T-helper 9 cell (primary cell): ENCODE measurements at places on chromosomes 2 and 18.

DNA sequence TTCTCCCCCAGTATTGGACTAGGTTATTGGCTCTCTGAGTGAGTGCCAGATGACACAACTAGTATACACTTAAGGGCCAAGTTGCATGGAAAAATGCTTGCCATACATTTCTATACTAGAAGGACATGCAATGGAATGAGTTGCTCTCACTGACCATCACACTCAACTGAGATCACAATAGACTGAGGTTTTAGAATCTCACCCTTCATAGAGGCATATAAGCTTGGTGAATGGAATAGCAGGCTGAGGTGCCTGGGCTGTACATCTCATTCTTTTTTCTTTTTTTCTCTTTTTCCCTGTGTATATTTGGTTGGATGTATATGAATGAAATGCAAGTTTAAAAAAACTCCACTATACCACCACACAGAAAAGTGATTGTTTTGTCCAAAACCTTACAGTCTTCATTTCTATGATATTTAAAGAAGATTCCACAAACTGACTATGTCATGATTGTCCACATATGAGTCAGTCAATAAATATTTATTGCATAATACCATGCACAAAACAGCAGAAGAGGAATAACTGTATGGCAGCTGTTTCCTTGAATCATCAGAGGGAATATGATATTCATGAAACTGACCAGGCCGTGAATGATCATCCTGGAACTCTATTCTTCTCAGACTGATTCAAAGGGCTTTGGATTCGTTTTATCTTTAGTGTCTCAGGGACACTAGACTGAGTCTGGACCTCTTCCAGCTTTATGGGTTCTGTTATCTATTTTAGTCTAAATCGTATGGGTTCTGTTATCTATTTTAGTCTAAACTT, 122.6 kb upstream of the STK17B start:
- no peak for DNase-seq

GRCh38 chr2:204364860-204365535, 180.3 kb upstream of the PARD3B start:
- DNase-seq, result no peak

GRCh38 chr2:105425936-105426625, 27.2 kb upstream of the FHL2 start:
- no peak for DNase-seq

- peak; percentile 54 for DNase-seq
Observed at GRCh38 chr18:2570772-2571199, 519 bp downstream of the METTL4 start.

DNA sequence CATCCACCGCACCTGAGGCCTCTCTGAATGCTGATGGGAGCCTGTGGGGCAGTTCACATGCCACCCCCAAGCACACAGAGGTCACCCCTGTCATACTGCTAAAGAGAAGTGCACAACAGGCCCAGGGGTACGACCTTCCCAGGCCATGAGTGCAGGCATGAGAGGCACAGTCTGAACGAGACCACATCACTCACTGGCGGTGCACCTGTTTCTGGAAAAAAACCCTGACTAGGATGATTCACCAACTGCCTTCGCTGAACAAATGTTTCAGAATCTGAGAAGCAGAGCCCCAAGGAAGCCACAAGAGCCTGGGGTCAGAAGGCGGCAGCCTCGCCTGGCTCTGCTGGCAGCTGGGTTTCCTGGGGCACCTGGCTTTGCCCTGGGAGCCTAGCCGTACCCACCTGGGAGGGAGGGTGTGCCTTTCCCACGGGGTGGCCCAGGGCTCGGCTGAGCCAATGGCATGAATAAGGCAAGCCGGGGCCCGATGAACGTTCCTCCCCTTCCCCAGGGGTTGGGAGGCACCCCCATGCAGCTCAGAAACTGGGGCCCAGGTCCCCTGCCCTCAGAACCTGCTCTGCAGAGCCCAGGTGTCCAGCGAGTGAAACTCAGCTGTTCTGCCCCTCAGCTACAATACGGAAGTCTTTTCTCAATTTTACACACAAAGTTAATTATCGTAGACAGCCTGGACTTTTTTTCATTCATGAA, 73.8 kb downstream of the HDAC4 start:
- DNase-seq, result peak; percentile 53

DNA sequence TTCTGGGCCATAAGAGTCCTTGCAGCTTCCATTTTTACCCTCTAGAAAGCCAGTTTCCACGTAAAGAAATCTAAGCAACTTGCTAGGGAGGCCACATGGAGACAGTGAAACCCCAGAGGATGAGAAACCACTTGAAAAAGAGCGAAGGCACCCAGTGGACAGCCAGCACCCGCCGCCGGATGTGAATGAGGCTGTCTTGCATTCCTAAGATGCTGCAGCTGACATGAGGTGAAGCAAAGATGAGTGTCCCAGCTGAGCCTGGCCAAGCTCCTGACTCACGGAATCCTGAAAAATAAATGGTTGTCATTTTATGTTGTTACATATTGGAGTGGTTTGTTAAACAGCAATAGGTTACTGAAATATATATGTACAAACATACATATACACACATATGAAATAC, 65.9 kb upstream of the STPG4 start:
- DNase-seq, result no peak

DNA sequence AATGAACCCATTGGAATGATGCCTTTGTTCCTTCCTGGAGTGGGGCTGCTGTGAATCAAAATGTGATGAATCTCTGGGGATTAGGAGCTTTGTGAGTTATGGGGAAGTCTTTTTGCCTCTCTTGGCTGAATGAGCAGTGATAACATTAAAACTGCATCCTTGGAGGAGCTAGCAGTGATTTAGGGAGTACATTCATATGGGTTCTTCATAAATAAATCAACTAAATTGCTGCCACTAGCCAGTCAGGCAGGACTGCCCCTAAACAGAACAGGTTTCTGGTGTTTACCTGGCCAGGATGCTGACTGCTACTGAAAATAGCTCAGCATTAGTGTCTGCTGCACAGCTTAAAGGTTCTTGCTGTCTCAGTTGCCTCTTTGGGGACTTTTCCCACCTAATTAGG, 244.5 kb upstream of the MEX3C start:
- no peak for DNase-seq

GRCh38 chr2:64640153-64641044, 13.3 kb downstream of the SERTAD2 start:
- no peak for DNase-seq

- no peak for DNase-seq
Observed at GRCh38 chr2:138026111-138027020, 62.1 kb downstream of the HNMT start.

GRCh38 chr2:73267008-73267407, 17.3 kb downstream of the FBXO41 start:
- no peak for DNase-seq

- DNase-seq, result no peak
Observed at GRCh38 chr2:135124924-135125886, 73.1 kb downstream of the RAB3GAP1 start.

DNA sequence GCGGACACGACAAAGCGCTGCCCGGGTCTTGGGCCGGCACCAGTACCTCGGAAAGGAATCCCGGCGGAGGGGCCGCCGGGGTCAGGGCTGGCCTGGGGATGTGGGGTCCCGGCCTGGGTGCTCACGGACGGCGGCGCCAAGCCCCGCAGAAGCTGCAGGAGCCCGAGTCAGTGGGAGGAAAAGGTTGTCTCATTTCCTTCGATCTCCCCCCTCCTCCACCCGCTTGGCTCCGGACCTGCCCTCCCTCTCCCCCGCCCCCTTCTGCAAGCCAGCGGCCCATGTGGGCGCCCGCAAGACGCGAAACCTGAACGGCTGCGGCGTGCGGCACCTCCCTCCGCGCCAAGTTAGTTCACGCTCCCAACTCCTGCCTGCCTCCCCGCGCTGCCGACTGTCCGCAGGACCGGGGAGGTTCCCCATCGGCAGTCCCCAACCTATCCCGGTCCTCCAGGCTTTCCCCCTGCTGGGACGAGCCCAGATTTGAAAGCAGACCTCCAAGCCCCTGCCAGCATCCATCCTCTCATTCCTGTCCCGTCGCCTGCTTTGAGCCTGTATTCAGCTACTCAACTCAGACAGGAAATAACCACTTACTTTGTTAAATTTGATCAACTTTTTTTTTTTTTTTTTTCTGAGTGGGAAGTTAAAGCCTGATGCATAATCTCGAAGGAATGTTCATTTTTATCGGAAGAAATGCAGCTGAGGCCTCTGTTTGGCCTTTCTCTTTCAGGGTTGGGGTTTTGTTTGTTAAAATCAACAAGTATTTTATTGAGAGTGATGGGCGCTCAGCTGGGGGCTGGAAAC, at the start of gene EVA1A:
EVA1A (minus strand) TSS at position 172 of the 798 bp plus-strand sequence. CDS start 42,799 bp downstream, outside the sequence.
- no peak for DNase-seq

GRCh38 chr2:20439503-20439902, 7.4 kb upstream of the RHOB start:
- DNase-seq, result no peak

GRCh38 chr2:9971105-9971818, 19.8 kb downstream of the GRHL1 start:
- DNase-seq, result no peak

- no peak for DNase-seq
Observed at GRCh38 chr18:8977701-8978100, 124.8 kb upstream of the NDUFV2 start.

GRCh38 chr2:38622210-38622609, 19.5 kb upstream of the HNRNPLL start:
- DNase-seq, result no peak

GRCh38 chr18:26971409-26971808, 105.9 kb upstream of the AQP4 start:
- no peak for DNase-seq

DNA sequence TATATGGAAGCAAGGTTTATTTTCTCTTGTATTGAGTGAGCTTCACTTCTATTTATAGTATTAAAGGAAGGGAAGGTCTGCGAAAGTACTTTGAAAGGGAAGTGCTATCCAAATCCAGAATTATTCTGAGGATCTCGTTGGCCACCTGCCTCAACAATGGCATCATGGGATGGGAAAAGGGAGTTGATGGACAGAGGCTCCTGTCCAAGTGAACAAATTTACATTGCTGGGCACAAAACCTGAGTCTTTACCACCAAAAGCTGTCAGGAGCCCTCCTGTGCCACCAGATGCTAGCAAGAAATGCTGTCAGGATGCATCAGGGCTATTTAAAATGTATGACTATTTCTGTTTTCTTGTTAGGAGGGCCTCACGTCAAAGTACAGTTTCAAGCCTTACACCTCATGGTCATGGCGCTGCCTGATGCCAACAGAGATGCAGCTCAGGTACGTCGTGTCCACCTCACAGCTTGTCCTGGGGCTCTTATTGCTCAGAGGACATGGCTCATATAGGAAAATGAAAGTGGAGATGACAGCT, 157.3 kb downstream of the ARHGAP28 start:
- no peak for DNase-seq

DNA sequence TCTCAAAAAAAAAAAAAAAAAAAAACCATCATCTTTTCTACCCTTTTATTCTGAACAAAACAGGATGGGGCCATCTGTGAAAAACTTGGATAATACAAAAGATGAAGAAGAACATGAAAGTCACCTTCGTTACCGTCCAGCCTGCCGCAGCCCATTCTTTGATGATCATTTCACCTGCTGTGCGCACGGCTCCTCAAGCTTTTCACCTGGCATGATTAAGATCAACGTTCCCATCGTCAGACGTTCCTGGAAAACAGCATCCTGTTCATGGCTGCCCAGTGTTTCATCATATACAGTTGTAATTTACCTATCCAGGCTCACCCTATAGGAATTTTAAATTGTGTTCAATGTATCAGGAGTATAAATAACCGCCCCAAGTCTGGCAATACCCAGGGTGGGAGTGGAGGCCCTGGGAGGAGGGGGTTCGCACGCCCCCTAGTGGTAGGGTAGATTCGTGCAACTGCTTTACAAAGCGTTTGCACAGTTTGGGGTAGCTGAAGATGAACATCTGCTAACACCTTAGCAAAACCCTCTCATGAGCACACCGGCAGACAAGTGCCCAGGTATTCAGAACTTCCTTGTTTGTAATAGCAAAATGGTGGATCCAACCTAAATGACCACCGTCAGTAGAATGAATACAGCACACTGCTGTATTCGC, 49.0 kb upstream of the GLI2 start:
- DNase-seq, result no peak

DNA sequence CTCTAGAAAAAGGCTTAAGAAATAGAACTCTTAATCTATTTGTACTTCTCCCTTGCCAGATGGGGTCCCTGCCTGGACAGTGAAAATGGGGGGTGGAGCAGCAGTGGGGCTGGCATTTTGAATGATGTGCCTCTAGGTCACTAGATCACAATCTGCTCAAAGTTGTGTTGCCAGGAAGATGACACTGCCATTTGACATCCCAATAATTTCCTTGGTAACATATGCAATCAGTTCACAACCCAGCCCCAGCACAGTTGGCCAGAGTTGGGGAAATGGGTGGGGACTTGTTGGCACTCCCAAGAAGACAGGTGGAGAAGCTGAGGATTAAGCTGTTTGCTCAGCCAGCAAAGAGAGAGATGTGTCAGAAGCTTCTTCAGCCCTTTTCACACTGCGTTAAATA, 558.3 kb upstream of the KLHL29 start:
- no peak for DNase-seq

DNA sequence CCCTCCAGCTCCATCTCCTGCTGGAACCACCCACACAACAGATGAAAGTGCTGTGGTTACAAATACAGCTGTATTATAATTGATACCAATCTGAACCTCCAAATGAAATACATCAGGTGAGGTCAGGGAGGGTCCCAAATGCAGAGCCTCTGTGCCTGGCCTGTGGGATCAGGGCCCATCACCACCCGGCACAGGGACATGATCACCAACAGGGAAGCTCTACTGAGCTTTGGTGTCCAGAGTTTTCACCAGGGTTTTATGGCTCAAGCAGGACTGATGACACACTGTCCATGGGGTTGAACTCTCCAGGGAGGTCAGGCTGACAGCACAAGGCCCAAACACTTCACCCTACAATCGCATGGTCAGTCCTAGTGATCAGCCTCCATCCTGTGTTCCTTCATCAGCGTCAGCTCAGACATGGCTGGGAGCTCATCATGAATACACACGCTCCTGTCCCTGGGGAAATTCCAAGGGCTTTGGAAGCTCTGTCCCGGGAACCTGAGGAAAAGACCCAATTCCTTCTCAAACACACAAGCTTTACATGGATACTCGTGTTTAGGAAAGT, 3.9 kb upstream of the PXDN start:
- DNase-seq, result no peak

- DNase-seq, result no peak
Observed at GRCh38 chr2:223649554-223650533, 47.7 kb upstream of the SCG2 start.

DNA sequence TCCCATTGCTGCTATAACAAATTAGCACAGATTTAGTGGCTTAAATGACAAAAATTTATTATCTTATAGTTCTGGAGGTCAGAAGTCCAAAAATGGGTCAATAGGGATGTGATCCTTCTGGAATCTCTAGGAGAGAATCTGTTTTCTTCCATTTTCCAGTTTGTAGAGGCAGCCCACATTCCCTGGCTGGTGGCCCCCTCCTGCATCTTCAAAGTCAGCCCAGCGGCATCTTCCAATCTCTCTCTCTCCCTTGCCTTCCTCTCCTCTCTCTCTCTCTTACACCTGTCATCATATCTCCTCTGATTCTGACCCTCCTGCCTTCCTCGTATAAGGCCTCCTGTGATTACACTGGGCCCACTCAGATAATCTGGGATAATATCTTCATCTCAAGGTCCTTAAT, 3.9 kb upstream of the AGAP1 start:
- DNase-seq, result no peak

GRCh38 chr2:196012314-196012713, 56.3 kb downstream of the DNAH7 start:
- DNase-seq, result no peak
